SJCRH30 (cell line): ENCODE measurements at places on chromosomes 13 and 19. TPM values are rescaled to one million over a fixed set of nuclear protein-coding genes. Genes with fewer than 3 reads are reported as not detected.

DNA sequence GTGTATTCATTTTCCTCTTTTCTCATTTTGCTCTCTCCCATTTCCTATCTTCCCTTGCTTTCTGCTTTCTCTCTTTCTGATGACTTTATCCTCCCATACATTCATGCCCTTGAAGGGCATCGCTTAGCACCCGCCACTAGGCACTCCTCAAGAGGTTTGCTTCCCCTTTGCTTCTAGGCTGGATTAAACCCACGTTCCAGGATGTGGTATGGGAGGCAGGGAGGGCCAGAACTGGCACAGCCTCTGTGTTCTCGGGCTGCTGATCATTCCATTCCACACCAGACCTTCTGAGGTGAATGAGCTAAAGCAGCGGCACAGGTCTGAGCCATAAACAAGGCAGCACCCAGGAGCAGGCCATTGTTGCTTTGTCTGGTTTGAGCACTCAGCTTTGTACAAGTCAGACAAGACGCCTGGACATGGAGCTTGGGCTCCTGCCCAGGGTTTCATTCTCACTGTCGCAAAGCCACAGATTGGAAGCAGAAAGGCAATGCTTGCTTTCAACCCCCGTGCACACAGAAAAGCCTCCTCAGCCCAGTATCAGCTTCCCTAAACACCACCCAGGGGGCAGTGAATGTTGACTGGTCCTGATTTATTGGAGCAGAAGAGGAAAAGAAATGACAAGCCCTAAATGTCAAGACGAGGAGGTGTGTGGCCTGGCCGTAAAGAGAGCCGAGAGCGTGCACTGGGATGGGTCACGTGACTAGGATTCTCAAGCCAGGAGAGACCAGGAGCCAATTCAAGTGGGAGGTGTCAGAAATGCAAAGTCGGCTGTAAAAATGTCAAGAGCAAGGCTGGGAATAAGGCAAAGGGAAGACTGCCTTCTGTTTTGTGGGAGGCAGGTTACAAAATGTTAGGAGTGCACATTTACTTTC, 218.0 kb upstream of the SERP2 start:
- no peak for DNase-seq

The SLC25A41 gene
- total RNA-seq: 0.14 TPM in 1 of 2 replicates, not detected in the other

DNA sequence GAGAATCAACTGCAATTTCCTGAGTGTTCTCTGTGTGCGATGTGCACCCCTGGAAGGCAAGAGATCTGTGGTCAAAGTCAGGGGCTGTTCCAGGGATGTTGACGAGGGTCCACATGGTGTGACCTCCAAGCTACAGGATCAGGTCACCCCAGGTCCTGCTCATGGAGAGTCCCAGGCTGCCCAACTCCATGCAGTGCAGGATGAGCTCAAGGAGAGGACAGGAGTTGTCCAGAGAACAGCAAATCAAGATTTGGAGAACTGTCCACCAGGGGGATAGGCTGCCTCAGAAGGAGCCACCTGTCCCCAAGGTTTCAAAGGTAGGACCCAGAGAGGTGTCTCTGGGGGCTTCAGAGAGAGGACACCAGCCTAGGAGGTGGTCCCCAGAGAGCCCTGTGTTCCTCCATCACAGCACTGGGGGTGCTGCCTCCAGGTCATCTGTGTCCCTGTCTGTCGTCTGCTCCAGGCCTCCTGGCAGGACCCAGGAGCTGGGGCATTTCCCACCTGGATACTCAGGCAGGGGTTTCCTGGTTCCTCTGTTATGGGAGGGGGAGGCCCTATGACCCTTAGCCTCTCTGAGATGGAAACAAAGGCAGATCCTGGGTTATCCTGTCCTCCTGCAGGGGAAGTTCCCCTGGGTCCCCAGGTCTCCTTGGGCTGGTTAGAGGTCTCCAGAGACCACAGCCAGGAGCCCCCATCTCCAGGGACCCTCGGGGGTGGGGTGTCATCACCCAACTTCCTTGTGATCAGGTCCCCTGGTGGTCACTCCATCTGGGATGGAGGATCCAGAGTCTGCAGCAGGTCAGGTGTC, 2.1 kb upstream of the CEACAM7 start:
- DNase-seq: no peak

DNA sequence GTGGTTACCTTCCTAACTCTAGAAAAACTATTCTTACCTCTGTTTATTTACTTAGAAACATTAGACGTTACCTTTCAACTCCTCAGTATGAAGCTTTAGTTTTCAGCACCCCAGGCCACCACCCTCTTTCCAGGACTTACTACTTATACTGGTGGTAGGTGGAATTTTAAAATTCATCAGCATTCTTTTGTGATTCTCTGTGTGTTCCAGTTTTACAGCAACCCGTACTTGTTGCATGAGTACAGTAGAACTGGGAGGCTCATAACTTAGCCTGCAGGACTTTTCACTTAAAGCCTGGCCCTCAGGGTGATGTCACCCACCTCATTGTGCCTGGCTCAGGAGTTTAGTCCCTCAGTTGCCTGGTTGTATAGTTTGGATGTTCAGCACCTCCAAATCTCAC, 49.4 kb upstream of the ALOX5AP start:
- no peak for DNase-seq

- DNase-seq: no peak
Measured at GRCh38 chr13:76012091-76012721, 376.1 kb downstream of the LMO7 start.

- DNase-seq: peak; percentile 67
Measured at GRCh38 chr13:43769529-43769928, 17.2 kb downstream of the ENOX1 start.

GRCh38 chr13:80633251-80633650, 292.3 kb upstream of the SPRY2 start:
- no peak for DNase-seq

The DLEU7 gene
- 1.2 and 2.9 TPM in 2 replicates for total RNA-seq

- DNase-seq: peak; percentile 71
Measured at GRCh38 chr19:17686592-17687024, 1.5 kb downstream of the UNC13A start.

- no peak for DNase-seq
Measured at GRCh38 chr13:46656786-46657185, 103.8 kb downstream of the LRCH1 start.
